ENCODE measurements at places on chromosomes 4 and X. TPM values are rescaled to one million over a fixed set of nuclear protein-coding genes. Genes with fewer than 3 reads are reported as not detected.

Gene MAMLD1
- polyA plus RNA-seq: 6.8 TPM

Gene F8A1
- 20.5 TPM for polyA plus RNA-seq

Gene SLC2A9
- 11.1 TPM for polyA plus RNA-seq

Gene CT83
- not detected for polyA plus RNA-seq

Gene CT45A1
- not detected for polyA plus RNA-seq

- no peak for DNase-seq
Observed at GRCh38 chr4:74527049-74527448, 82.1 kb downstream of the AREG start.

- DNase-seq: peak; percentile 65
Observed at GRCh38 chr4:3248811-3249661, at the start of gene MSANTD1. Gene MSANTD1, plus strand, starts transcription at chr4:3249159. Its CDS starts 64 bp downstream, at chr4:3249223.

- DNase-seq: no peak
Observed at GRCh38 chr4:47462799-47463234, 685 bp downstream of the COMMD8 start.

- DNase-seq: no peak
Observed at GRCh38 chr4:7983296-7983695, 43.6 kb upstream of the AFAP1 start.

DNA sequence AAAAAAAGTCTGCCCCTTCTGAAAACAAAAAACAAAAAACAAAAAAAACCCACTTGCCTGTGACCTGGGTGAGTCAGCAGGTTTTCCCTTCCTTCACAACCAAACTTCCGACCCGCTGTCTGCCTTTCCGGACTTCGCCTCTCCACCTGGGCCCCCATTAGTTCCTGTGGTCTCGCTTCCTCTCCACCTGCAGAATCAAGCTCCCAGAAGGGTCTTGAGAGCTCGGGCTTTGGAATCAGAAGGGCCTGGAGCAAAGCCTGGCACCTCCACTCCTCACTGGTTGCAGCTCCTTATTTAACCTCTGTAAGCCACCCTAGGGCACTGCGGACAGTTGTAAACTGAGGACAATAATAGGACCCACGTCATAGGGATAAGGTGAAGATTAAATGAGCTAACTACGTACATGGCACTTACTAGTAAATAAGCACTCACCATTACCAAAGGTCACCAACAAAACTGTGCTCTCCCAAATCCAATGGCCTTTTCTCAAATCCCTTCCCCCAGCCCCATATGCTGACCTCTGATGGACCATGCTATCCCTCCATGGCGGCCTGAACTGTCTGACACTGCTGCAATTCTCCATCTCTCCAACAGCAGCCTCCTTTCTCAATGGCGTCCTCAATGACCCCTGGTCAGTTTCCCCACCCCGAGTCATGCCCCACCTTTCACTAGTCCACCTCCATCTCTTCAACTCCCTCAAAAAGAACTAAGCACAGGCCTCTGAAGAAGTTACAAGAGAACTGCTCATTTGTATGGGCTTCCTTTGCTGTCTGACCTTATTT, 64.2 kb downstream of the IRF2 start:
- DNase-seq: no peak

GRCh38 chr4:46839128-46839527, 69.9 kb downstream of the COX7B2 start:
- no peak for DNase-seq

DNA sequence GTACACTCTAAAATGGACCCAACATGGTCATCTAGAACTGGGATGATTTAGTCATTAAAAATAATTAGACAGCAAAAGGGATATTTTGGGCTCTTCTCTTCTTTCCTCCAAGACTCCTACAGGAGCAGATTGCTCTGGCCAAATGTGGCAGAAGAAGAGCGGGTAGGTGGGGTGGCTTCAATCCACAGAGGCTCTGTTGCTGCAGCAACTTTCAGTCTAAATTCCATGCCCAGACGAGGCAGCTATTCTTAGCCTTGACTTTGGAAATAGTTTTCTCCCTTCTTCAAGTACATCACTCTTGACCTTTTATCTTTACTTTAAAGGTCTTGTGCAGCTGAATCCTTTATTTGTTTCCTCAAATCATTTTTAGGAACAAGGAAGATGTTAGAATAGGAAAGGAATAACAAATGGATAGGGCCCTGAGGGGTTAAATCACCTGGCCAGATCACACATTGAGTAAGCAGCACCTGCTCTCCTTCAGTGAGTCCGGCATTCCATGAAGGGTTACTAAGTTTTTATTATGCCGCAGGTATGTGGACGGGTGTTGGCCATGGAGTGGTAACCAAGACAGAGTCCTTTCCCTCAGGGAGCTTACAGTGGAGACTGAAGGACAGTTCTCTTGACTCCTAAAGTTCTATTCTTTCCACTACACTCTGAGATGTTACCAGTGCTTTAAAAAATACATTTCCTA, 19.3 kb upstream of the SORBS2 start:
- no peak for DNase-seq

- DNase-seq: no peak
Observed at GRCh38 chr4:52957835-52958631, 95.9 kb downstream of the RASL11B start.

DNA sequence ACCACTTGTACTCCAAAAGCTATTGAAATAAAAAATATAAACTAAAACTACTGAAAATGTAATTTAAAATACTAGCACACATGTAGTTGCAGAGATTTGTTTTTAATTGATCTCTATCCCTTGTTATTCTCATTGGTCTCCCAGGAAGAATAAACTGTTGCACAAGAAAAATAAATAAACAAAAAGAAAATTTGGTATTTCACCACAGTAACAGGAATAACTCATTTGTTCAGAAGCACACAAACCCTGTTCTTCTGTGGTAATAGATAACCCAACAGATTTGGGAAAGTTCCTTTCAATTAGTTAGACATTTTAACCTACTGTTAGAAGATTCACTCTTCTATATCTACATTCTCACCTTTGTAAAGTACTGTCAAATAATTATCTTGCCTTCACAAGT, 70.9 kb upstream of the APOOL start:
- DNase-seq: no peak

DNA sequence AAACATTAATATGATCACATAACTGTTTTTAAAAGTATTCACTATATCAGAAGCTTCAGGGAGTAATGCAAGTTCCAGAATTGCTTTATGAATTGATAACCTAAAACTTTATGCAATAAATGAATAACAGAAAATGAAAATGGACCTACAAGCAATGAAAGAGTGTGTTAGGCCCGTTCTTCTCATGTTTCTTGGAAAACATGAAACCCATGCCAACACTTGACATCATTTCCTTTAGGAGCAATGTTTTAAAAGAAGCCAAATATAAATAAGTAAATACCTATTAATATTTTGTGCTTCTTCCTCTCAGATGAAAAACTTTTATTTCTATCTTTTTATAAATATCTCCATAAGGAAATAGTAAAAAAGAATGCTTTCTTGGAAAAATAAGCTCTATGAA, 123.0 kb upstream of the GALNT7 start:
- DNase-seq: no peak

- DNase-seq: peak; percentile 33
Observed at GRCh38 chr4:183797445-183798300, 107.4 kb upstream of the STOX2 start.

DNA sequence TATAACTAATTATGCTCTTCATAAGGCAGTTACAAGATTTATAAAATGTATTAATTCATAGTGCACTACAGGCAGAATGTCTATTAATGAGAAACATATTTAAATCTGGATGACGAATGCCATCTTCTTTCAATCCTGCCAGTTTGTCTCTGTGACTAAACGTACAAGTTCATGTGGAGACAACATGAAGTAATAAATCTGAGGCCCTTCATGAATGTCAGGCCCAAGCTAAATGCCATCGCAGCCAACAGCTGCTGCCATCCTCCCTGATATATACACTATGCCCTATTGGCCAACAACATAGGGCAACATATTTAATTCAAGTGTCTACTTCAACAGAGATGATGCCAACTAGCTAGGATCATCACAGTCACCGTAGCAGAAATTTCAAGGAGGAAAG, 43.7 kb downstream of the TSPAN5 start:
- no peak for DNase-seq

GRCh38 chrX:38649674-38650647, 88.6 kb downstream of the TSPAN7 start:
- no peak for DNase-seq
